Occipital lobe (tissue), 3 donors: ENCODE measurements at places on chromosomes 1 and 21.

GRCh38 chr1:99539131-99539530 lies 106.8 kb upstream of the PALMD start:
- no peak for DNase-seq

DNA sequence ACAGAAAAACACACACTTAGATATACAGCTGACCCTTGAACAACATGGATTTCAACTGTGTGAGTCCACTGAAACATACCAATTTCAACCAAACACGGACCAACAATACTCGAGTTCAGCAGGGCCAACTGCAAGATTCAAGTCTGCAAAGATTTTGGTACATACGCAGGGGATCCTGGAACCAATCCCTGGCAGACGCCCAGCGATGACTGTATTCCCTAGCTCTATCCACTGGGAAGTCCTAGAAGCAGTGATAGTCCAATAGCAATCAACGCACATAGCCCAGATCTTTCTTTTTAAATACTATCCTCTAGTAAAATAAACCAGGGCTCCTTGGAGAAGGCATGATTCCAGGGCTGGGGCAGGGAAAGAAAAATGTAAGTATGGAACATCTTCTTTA lies 9.0 kb downstream of the DDX59 start:
- DNase-seq, result no peak

GRCh38 chr1:23625459-23625858 lies 66.1 kb upstream of the RPL11 start:
- no peak for DNase-seq

DNA sequence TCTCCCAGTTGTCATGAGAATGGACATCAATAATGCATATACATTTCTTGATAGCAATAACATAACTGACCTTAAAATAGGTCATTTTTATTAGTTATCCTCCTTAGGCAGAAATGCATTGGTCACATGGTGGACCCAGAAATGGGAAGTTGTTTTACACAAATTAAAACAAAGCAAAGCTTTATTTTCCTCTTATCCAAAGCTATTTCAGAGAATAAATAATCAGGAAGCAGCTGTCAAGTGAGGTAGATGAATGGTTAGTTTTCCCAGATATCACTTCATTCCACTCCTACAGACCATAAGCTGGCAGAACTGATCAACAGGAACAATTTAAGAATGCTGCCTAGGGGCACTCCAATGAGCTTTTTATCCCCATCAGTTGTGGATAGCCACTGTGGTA lies 16.0 kb upstream of the OLIG1 start:
- DNase-seq, result no peak

- DNase-seq, result no peak
These were observed 12.5 kb downstream of the PTPN22 start for GRCh38 chr1:113858982-113859381.

DNA sequence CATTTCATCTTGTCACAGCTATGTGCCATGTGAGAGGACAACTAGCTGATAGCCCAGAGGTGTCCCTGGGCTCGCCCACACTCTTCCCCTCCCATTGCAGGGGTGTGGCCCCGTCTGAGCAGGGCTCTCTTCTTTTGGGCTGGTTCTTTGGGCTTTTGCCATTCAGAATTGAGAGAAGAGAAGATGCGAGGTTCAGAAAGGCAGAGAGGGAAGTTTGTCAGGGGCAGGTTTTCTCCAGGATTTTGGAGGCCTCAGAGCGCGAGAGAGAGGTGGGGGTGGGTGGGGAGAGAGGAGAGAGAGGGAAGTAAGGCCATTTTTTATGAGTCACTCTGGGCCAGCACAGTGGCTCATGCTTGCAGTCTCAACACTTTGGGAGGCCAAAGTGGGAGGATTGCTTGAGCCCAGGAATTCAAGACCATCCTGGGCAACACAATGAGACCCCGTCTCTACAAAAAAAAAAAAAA lies 5.2 kb downstream of the IFI6 start:
- no peak for DNase-seq

DNA sequence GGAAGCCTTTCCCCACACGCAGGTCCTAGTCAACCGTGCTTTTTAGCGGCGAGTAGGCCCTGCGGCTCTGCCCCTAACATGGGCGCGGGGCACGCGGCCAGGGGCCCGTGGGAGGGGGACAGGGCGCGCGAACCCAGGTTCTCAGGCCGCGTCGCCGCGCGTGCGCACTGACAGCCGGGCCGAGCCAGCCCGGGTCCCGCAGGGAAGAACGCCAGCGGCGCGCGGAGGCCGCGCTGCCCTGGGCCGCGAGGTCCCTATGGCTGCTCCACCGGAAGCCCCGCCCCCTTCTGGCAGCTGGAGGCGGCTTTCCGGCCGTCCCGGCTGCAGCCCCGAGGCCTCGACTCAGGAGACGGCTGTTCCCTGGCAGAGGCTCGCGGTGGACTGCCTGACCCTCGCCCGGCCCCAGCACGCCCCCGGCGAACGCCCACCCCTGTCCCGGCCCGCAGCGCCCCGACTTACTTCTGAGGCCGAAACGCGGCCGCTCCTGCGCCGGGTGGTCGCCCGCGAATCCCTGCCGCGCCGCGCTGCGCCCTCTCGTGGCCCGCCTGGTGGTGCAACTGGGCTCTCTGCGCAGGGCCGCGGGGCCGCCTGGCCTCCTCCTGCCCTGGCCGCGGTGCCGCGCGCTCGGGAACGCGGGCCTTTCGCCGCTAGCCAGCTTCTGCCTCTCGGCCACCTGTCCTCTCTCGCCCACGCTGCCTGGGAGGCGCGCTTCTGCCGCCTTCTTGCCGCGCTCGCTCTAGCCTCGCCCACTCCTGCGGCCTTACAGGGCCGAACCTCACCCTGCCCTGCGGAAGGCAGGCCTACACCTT lies 16.6 kb upstream of the RIPPLY3 start:
- DNase-seq, result peak; percentile 90

GRCh38 chr1:94481473-94481933 lies 60.1 kb downstream of the F3 start:
- DNase-seq, result no peak

- DNase-seq, result no peak
These were observed 104.4 kb upstream of the SERBP1 start for GRCh38 chr1:67534627-67535065.

DNA sequence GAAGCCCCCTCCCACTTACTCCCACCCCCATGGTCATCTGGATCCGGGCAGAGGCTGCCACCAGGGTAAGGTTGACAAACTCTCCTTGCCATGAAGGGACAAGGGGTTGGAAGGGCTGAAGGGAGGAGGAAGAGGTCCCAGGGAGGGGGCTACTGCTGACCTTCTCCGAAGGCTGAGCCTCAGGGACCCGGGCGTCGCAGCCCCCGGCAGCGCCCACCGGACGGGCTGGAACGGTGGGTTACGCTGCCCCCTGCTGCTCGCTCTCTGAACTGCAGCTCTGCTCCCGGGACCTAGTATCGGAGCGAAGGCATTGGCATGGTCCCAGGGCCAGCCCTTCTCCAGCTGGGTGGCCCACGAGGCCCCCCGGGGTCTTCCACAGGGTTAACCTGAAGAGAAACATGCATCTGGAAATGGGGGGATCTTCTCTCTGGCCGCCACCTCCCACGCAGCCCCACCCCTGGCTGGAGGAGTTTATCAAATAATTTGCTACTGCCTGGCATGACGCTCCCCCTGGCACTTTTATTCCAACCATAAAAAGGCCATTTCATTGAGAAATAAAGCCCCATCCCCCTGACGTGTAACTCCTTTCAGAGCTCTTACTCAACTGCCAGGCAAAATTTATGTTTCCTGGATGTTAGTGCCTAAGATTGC lies 70.4 kb upstream of the TARDBP start:
- no peak for DNase-seq

DNA sequence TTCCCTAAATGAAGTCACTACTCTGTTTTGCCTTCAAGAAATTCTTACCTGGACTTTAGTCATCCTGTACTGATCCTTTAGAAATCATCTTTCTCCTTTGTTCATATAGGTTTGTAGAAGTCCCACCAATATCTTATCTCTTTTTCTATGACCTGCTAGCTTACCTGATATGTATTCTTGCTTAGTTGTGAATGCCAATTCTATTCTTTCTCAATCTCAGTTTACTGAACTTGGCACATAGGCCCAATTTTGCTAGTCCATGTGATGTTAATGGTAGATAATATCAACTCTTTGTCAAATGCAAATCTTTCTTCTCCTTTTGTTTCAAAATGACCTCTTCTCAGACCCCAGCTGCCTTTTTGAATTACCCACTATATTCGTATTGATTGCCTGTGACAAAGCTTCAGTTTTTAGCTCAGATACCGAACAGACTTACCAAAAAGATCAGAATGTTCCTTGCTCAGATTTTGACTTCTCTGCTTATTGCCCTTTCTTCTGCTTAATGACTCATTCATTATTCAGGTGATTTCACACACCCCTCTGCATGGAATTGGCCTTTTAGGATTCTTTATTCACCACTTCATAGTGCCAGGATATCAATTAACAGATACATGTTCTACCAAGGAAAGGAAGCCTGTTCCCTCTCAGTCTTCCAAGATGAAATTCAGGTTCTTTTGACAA lies 20.6 kb downstream of the IPO9 start:
- DNase-seq, result no peak

DNA sequence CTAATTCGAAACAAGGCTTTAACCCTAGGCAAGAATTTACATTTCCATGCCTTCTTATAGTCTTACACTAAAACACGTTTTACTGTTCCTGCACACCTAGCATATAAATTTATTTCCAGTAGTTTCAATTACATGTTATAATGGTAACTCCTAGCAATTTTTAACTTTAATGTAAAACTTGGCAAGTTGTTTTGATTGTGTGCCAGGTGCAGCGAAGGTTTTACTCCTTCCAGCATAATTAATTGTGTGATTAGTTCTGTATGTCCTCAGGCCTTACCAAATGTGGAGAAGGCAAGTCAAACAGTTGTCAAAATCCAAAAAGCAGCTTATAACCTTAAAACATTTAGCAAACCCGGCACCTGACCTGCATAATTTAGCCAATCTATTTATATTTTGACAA lies 114.8 kb downstream of the KCNK1 start:
- DNase-seq, result no peak

- peak; percentile 68 for DNase-seq
These were observed 75.1 kb upstream of the SIPA1L2 start for GRCh38 chr1:232704694-232705680.

DNA sequence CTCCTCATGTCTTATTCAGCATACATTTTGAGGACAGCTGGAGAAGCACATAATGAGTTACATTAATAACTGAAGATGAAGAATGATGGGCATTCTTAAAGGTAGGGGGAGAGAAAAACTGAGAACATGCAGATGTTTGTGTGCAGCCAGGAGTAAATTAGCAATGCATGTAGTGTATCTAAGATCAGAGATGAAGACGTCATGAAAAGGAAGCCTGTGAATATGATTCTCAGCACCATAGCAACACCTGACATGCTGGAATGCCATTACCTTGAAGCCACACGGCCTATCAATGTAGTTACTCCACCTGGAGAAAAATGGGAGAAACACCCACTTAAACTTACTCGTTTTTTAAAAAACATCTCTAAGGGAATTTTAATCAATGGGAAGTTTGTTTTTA lies 607.1 kb downstream of the PTPRC start:
- DNase-seq, result no peak
